ENCODE measurements at places on chromosomes 11 and 22.
A peak's percentile ranks its signal among the peaks of the same experiment; 100 is the strongest.

DNA sequence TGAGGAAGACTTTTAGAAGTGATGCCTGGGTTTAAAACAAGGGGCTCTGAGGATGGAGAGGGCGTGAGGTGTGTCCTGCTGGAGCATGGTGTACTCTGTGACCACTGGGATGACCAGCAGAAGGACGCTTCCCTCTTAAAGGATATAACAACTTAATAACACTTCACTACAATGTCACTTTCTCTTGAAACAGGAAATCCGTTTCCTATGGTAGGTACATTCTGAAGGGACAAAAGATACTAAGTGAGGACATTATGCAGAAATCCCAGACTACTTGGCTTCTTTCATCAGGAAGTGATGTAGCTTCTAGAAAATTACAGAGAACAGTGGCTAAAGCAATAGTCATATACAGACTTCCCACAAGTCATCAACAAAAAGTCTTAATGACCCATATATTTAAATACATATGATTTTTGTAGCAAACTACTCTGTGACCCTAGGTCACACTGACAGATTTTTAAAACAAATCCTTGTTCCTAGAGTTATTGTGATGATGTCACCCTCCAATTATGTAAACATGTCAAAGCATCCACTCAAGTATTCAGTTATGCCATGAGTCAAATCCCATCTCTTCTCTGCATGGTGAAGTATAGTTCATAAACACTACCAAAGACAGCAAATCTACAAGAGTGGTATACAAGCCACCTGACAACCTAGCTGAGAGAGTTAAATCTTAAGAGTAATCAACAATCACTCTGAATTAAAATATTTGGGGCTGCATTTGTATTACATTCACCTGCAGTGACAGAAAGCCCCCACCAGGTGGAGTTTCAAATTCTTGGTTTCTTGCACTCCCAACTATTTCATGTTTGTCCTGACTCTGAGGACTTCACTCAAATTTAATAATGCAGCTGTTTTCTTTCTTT is 32.8 kb downstream of the PITPNB start:
- H3K4me1 ChIP-seq, result peaks cover 7% of the 10 kb centered on the region
- no peak overlapping the region for H3K4me3 ChIP-seq
- peaks cover 25% of the 10 kb centered on the region for H3K36me3 ChIP-seq
- H3K27me3 ChIP-seq, result no peaks in the 10 kb centered on the region

DNA sequence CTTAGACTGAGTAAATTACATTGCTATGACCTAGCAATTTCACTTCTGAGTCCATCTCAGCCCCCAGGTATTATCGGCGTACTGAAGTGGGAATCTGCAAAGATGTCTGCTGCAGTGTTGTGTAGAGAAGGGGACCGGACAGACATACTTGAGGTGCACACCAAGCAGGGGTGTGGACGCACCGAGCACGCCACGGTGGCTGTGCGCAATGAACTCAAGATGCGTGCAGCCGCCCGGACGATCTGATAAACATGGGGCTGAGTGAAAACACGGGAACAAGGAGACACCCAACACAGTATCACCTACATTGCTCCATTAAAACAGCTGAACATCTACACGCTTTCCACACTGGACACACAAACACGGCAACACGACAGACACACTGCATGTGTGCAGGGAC is 454.3 kb downstream of the OPCML start:
- no peak overlapping the region for H3K4me3 ChIP-seq
- H3K27me3 ChIP-seq, result no peaks in the 10 kb centered on the region
- no peak for DNase-seq
- no peaks in the 10 kb centered on the region for H3K4me1 ChIP-seq

GRCh38 chr22:43819421-43819921 is 7.4 kb upstream of the EFCAB6 start:
- no peaks in the 10 kb centered on the region for H3K36me3 ChIP-seq
- H3K4me3 ChIP-seq, result no peak overlapping the region
- no peaks in the 10 kb centered on the region for H3K27me3 ChIP-seq
- H3K27ac ChIP-seq, result no peak overlapping the region
- H3K4me1 ChIP-seq, result peaks cover 19% of the 10 kb centered on the region

- no peaks in the 10 kb centered on the region for H3K36me3 ChIP-seq
- H3K27ac ChIP-seq, result no peak overlapping the region
- H3K4me1 ChIP-seq, result no peaks in the 10 kb centered on the region
- no peak for DNase-seq
- peaks cover 72% of the 10 kb centered on the region for H3K27me3 ChIP-seq
These were observed 103.8 kb downstream of the KCNQ1 start for GRCh38 chr11:2548596-2548995.

- no peak for DNase-seq
- no peaks in the 10 kb centered on the region for H3K36me3 ChIP-seq
- no peak overlapping the region for H3K4me3 ChIP-seq
- H3K4me1 ChIP-seq, result no peaks in the 10 kb centered on the region
These were observed 18.1 kb upstream of the LINC01488 start for GRCh38 chr11:69463181-69463994.

- H3K36me3 ChIP-seq, result no peaks in the 10 kb centered on the region
- H3K4me1 ChIP-seq, result no peaks in the 10 kb centered on the region
- no peak overlapping the region for H3K27ac ChIP-seq
- H3K4me3 ChIP-seq, result no peak overlapping the region
These were observed 1462.9 kb upstream of the RAG2 start for GRCh38 chr11:38060920-38061319.

- no peak for DNase-seq
- H3K27me3 ChIP-seq, result no peaks in the 10 kb centered on the region
- peaks cover 3% of the 10 kb centered on the region for H3K4me1 ChIP-seq
- H3K4me3 ChIP-seq, result no peak overlapping the region
- no peaks in the 10 kb centered on the region for H3K36me3 ChIP-seq
These were observed 726.7 kb downstream of the METTL15 start for GRCh38 chr11:28834877-28835276.

- no peak overlapping the region for H3K4me3 ChIP-seq
- H3K4me1 ChIP-seq, result peaks cover 6% of the 10 kb centered on the region
- H3K36me3 ChIP-seq, result peaks cover 8% of the 10 kb centered on the region
- no peak for DNase-seq
- no peaks in the 10 kb centered on the region for H3K27me3 ChIP-seq
These were observed 13.5 kb downstream of the MCAT start for GRCh38 chr22:43129426-43130425.

DNA sequence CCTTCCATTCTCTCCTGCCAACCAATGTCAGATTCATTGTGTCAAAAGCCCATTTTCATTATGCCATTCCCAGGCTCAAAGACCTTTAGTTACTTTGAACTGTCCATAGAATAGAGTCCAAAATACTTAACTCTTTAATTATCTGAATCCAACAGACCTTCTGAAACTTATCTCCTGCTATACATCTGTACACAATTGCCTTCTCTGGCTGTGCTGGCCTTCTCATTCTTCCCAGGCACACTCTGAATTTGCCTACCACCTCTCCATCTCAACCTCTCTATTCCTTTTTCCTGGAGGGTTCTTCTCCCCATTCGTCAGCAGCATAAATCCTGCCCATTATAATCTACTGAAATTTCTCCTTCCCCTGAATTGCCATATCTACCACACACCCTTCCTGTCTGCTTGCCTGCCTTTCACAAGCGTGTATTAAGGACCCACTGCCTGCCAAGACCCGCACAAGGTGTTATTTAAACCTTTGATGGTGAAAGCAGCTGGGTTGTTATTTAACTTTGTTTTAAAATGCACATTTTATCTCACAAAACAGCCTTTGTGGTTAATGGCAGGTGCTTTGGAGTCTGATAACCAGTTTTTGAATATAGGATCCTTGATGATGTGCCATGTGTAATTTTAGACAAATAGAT is 125.9 kb downstream of the CCDC81 start:
- no peaks in the 10 kb centered on the region for H3K27me3 ChIP-seq
- H3K4me1 ChIP-seq, result peaks cover 3% of the 10 kb centered on the region
- H3K27ac ChIP-seq, result no peak overlapping the region
- H3K36me3 ChIP-seq, result no peaks in the 10 kb centered on the region

GRCh38 chr11:28108958-28109357 is 770 bp downstream of the METTL15 start:
- H3K27ac ChIP-seq, result no peak overlapping the region
- H3K4me3 ChIP-seq, result peak overlapping the region; percentile 77
- no peaks in the 10 kb centered on the region for H3K27me3 ChIP-seq
- H3K4me1 ChIP-seq, result peaks cover 9% of the 10 kb centered on the region
- no peak for DNase-seq
- no peaks in the 10 kb centered on the region for H3K36me3 ChIP-seq

DNA sequence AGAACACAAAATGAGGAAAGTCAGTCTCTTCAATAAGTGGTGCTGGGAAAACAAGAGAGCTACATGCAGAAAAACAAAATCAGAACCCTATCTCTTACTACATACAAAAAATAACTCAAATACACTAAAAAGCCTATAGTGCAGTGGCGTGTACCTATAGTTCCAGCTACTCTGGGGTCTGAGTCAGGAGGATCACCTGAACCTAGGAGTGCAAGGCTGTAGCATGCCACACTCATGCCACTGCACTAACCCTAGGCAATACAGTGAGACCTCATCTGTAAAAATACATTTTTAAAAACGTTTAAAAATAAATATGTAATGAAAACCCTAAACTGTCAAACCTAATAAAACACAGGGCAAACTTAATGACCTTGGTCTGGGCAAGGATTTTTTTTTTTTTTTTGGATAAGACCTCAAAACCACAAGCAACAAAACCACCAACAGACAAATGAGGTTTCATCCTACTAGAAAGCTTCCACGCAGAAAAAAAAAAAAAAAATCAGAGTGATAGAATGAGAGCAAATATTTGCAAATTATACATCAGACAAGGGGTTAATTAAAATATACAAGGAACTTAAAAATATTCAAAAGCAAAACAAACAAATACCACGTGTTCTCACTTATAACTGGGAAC is 35.2 kb downstream of the XKR3 start:
- H3K4me1 ChIP-seq, result no peaks in the 10 kb centered on the region
- no peak for DNase-seq
- no peak overlapping the region for H3K27ac ChIP-seq
- no peaks in the 10 kb centered on the region for H3K27me3 ChIP-seq

Data from H1 (cell line).